ENCODE measurements at places on chromosomes 12 and 14.

DNA sequence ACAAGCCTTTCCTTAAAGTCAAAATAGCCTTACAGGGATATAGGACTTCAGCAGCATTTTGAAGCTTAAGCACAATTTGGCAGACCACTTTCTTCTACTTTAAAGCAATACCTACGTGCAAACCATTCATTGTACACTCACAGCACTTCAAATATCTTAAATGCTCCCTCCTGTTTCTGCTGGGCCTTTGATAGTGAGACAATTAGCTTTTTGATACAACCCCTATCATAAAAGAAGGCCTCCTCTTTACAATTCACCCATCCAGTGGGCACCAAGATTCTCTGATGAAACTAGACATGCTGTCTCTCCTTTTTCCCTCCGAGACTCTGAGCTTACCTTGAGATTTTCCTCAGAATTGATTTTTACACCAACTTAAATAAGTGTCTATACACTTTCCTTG, 157.5 kb upstream of the FAR2 start:
- no peak for DNase-seq

DNA sequence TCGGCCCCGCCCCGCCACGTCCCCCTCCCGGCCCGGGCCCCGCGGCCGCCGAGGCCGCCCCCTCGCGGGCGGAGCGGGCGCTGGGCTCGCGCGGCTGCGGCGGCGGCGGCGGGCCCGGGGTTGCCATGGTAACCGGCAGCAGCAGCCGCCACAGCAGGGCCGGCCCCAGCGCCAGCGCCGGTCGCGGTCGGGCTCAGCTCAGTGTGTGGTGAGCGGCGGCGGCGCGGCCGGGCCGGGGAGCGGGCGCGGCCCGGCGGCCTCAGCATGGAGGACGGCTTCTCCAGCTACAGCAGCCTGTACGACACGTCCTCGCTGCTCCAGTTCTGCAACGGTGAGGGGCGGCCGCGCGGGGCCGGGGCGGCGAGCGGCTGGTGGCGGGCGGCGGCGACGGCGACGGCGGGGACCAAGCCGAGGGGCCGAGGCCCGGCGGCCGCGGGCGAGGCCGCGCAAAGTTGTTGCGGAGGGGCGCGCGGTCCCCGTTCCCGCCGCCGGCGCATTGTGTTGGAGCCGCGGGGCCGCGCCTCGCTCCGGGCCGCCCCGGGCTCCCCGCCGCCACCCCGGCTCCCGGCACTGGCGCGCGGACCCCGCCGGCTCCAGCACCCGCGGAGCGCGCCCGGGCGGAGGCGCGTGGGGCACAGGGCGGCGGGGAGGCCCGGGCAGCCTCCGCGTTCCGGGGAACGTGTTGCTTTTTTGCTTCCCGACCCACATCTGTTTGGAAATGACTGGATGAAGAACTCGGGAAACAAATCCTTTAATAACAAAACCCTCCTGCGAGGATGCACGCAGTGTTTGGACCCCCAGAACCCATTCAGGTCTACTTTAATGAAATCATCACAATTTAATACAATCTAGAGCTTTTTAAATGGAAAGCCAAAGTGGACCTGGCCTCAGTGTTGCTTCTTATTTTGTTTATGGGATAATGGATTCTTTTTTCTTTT, at the start of gene EML1:
Gene EML1, plus strand, starts transcription at position 201 of the 938 bp plus-strand sequence. Its CDS starts 64 bp downstream, at position 265.
- peak; percentile 56 for DNase-seq

DNA sequence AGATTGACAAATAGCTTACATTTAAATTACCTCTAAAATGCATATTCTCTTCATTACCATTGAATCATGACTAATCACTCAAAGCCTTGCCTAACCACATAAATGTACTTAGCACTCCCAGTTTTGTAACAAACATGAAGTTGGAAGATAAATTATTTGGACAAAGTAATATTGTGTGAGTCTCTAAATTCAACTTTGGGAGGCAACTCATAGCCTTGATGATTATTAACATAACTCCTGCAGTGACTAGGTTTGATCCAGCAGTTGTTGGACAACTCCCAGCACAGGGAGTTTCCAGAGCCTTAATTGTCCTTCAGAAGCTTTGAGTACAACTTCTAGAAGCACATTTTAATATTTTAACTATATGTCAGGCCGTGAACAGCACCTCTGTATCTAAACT, 153.4 kb upstream of the PDZRN4 start:
- DNase-seq, result no peak

- DNase-seq, result no peak
Measured at GRCh38 chr12:100796621-100797020, 2.0 kb downstream of the ANO4 start.

GRCh38 chr12:91171476-91171875, 11.1 kb downstream of the DCN start:
- DNase-seq, result no peak

- DNase-seq, result no peak
Measured at GRCh38 chr12:106301241-106301610, 1.3 kb upstream of the TCP11L2 start.

DNA sequence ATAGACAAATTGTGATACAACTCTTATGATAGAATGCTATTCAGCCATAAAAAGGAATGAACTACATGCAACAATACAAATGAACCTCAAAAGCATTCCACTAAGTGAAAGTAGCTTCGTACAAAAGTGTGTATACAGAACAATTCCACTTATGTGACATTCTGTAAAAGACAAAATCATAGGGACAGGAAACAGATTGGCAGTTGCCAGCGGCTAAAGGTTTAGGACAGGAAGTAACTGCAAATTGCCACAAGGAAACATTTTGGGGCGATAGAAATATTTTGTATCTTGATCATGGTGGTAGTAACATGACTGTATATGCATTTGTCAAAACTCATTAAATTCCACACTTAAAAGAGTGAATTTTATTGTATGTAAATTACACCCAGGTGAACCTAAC, 113.4 kb downstream of the CAPZA3 start:
- no peak for DNase-seq

- no peak for DNase-seq
Measured at GRCh38 chr12:15446807-15447206, 124.5 kb downstream of the PTPRO start.

DNA sequence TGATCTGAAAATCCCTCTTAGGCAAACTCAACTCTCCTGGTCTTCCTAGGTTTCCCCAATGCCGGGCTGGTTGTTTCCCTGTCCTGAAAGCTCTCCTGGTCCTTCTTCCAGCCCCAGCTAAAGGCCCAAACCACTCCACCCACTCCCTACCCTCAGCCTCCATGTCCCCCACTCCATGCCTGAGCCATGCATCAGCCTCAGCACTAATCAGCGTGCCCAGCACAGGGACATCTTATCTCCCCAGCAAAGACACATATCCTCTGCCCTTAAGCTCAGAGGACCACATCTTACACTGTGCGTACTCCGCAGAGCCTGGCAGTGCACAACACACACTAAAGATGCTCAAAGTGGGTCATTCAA, 25.9 kb downstream of the ACTN1 start:
- DNase-seq, result no peak

DNA sequence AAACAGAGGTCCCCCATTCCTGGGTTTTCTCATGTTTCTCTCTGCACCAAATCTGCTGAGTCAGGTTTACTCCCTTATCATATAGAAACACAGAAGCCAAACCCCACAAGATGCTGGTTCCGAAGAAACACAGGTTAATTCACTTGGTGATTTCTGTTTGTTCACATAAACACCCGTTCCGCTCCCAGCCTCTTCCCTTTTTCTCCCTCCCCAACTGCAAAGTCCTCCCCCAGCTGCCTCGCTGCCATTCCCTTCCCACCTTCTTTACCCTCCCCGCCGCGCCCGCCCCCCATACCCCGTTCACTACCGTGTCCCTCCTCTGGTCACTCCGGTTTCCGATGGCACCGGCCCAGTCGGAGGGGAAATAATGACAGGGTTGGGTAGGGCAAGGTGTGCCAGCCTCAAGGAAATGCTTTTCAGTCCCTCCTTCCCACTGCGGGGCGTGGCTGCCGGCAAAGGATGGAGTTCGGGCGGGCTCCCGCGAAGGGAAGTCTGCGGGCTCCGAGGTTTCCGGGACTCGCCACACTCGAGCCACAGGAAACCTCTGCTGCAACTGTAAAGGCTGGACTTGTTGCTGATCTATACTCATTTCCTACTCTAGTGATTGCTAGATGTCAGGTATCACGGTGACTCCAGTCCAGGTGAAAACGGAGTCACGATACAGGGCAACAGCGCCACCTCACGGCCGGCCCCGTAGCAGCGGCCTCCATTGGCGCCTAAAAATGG, at the start of gene STYK1:
Gene STYK1, minus strand, starts transcription at position 394 of the 726 bp plus-strand sequence. CDS start 39,434 bp downstream, outside the sequence.
- peak; percentile 48 for DNase-seq

- no peak for DNase-seq
Measured at GRCh38 chr14:39369029-39369428, 63.2 kb downstream of the FBXO33 start.

DNA sequence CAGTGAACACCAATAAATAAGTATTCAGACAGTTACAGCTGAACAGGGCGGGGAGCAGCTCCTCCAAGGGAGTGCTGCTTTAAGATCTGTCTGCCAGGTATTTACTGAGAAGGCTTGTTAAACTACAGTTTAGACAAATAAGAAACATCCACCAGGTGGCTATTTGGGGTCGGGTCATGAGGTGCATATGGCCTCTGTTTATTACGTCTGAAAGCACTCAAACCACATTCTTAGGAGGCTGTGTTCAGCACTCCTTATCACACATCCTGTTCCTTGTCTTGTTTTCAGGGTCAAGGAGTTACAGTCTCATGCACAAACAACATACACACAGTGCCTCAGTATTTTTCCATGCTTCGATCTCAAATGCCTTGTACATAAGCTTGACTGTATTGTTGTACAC, 78.8 kb downstream of the KCNMB4 start:
- no peak for DNase-seq

DNA sequence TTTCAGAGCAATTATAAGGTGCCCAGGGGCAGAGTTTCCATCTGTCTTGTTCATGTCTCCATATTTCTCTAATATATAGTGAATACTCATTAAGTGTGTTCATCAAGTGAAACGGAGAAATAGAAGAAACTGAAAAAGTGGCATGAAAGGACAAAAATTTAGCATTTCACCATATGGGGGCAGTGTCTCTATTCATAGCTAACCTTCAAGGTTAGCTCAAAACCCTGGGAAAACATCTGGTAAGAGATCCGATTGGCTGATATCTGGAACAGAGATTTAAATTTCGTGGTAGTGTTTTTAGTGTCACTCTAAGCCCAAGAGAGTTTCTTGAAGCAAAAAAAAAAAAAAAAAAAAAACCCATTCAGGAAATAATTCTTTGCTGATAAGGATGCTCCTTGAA, 367.5 kb downstream of the DAD1 start:
- DNase-seq, result no peak

- DNase-seq, result no peak
Measured at GRCh38 chr12:90244232-90244631, 535.6 kb upstream of the ATP2B1 start.

- DNase-seq, result no peak
Measured at GRCh38 chr14:26286913-26287205, 311.0 kb downstream of the NOVA1 start.

DNA sequence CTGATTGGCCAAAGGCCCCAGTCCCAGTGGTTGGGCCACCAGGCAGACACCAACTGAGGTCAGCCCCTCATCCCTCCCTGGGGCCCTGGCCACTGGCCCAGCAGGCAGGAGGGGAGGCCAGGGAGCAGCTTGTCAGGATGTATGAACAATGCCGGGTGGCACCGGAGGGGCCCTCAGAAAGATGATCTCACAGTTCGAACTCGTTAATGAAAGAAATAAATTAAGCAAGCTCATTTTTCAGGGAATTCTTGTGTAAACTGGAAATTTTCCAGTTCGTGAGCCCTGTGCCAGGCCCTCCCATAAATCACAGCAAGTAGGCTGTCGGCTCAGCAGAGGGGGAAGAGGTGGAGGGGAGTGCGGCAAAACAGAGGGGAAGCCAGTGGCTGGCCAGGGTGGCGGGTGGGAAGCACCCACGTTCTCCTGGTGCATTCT, 177.0 kb upstream of the VASH1 start:
- DNase-seq, result no peak

GRCh38 chr12:118126119-118126757, 9.7 kb upstream of the PEBP1 start:
- no peak for DNase-seq

GRCh38 chr12:1324099-1324498, 270.3 kb downstream of the FBXL14 start:
- DNase-seq, result no peak

- peak; percentile 10 for DNase-seq
Measured at GRCh38 chr12:54082397-54082892, 28.8 kb downstream of the HOXC4 start.

DNA sequence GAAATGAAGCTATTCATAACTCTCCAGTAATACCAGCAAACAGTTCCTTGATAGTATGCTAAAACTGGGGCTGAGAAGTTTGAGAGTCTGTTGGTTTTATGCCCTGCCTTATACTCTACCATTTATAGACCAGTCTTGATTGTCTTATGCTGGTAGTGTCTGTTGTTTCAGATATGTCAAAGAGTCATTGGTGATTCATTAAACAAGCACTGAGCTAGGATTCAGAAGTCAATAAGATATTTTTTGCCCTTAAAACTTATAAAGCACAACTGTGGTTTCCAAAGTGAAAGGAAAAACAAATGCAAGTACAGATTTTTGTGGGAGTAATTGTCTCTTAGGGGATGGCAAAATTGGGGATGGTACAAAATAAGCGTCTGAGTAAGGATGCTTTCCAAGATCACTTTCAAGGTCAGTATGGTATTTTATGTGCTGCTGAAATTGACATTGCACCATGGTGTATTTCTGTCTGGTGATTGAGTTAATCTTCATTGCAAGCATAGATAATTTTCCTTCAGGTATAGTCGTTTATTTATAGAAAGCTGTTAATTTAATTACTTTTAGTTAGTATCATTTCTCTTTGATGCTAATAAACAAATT, 289.5 kb upstream of the E2F7 start:
- DNase-seq, result no peak

DNA sequence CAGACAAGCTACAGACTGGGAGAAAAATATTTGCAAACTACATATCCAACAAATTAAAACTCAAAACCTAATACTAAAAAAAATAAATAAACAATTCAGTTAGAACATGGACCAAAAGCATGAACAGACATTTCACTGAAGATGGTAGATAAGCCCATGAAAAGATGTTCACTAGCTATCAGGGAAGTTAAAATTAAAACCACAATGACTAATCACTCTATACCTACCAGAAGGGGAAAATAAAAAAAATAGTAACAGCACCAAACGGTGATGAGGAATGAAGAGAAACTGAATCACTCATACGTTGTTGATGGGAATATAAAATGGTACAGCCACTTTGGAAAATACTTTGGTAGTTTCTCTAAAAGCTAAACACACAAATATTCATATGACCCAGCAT, 31.1 kb upstream of the DHRS7 start:
- DNase-seq, result no peak

DNA sequence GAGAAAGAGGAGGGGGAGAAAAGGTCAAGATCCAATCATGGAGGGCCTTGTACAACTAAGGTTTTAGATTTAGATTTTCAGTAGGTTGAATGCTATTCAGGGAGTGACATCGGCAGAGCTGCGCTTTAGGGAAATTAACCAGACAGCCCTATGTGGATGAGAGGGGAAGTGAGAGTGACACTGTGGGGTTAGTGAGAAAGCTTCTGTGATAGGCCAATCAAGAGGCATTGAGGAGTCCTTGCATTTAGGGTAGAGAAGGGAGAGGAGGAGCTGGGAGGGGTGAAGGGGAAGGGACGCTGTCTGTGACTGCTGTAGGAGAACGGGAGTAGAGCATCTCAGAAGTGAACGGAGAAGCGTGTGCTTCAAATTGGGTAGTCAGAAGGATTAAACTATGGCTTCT, 3.4 kb downstream of the HSD17B6 start:
- DNase-seq, result no peak

- DNase-seq, result no peak
Measured at GRCh38 chr12:27424631-27425230, 21.8 kb upstream of the SMCO2 start.

- DNase-seq, result peak; percentile 17
Measured at GRCh38 chr12:131603939-131604795, 106.7 kb upstream of the SFSWAP start.

All from T follicular helper cell (primary cell).